ENCODE measurements at places on chromosomes 7 and 10.

GRCh38 chr7:35799846-35800717, 775 bp upstream of the SEPTIN7 start:
- peak; percentile 88 for DNase-seq

- DNase-seq = no peak
Measured at GRCh38 chr10:38184477-38184876, 90.3 kb downstream of the ZNF37A start.

DNA sequence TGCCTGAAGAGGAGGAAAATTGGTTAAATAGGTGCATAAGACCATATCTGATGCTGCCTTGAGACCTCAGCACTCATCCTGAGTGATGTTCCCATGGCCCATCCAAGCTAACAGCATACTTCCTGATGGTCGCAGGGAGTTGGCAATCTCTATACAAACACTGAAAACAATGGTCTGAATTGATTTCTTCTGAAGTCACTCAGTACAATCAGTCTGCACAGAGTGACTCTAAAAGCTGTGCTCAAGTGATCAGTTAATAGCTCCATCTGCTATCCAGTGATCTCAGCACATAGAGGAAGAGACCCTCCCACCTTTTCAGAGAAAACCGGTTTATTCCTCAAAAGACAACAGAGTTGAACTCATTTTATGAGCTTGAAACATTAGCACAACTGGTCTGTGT, 3.9 kb downstream of the PPP1R17 start:
- no peak for DNase-seq

DNA sequence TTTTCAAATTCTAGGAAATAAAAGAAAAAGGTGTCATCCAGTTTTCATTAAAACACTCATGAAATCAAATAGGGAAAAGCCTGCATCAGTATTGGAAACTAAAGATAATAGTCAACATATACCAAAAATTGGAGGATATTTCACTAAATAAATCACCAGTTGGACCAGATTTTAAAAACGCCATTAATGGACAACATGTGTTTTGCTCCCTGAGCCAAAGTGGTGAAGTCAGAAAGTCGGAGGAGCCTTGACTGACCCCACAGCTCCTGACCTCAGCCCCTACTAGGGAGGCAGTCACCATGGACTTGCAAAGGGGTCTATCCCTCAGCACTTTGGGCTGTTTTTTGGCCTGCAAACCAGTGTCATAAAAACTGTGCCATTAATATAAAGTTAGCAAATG, 98.3 kb upstream of the SEC61G start:
- no peak for DNase-seq

- no peak for DNase-seq
Measured at GRCh38 chr7:111210996-111211395, 120.1 kb downstream of the LRRN3 start.

GRCh38 chr7:43148161-43148731, 35.8 kb downstream of the HECW1 start:
- no peak for DNase-seq

DNA sequence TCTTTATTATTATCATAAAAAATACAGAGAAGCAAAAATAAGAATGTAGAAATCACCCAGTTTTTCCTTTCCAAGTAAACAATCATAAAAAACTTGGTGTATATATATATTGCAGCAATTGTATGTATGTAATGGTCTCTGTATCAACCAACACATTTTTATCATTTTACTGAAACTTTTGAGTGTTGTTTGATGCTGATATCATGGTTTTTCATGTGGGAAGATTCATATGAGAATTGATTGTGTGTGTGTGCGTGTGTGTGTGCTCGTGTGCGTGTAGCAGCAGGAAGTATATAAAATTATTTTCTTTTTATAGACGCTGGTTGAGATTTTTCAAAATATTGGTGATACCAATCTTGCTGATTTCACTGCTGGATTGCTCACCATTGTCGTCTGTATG, 22.3 kb downstream of the SLC26A4 start:
- DNase-seq = no peak

DNA sequence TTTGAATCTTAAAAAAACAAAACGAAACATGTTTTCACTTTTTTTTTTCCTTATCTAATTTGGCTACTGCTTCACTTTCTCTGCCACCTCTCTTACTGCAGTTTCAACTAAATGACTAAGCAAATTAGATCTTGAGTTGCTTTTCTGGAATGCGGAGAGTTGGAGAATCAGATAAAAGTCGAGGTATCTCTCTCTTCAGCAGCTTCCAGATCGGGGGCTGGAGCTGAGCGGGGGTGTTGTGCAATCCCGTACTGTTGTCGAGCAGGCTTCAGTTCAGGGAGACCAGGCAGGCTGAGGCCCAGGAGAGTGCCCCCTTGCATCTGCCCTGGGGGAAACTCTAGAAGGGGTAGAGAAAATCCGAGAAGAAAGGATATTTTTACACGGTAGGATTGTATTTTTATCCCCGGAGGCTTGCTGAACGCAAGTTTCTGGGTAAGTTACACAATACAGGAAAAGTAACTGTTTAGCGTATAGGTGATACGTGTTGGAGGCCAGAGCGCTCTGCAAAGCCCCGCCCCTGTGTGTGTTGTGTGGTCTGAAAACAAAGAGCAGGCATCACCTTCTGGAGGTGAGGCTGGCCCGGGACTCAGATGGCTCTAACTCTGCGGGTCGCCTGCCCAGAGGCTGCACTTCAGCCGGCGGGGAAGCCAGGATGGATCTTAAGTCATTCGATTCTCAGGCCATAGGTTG, 116.6 kb downstream of the KLF6 start:
- peak; percentile 51 for DNase-seq

DNA sequence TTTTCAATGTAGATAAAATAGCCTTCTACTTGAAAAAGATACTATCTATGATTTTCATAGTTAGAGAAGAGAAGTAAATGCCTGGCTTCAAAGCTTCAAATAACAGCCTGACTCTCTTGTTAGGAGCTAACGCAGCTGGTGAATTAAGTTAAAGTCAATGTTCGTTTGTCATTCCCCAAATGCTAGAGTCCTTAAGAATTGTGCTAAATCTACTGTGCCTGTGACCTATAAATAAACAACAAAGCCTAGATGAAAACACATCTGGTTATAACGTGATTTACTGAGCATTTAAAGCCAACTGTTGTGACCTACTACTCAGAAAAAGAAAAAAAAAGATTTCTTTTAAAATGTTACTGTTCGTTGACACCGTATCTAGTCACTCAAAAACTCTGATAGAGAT, 134.7 kb downstream of the POLR1F start:
- DNase-seq = no peak

DNA sequence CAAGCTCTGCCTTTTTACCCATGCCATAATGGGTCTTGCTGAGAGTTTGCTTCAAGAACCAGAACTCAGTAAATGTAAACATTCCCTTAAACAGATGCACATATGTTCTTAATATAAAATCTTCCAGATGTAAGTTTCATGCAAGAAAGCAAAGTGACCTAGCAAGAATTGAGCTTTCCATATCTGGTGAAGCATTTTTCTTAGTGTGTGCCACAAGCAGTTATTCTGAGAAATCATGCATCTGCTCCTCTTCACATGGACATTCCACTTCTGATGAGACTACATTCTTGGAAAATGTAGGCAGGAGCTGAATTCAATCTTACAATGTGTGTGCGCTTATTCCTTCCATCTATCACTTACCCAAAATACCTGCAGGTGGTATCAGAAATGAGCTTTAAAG, 227.8 kb upstream of the LRRTM3 start:
- no peak for DNase-seq

GRCh38 chr10:86954681-86955500, 2.5 kb downstream of the MMRN2 start:
- DNase-seq = no peak

GRCh38 chr7:135434047-135434446, 75.9 kb downstream of the CNOT4 start:
- DNase-seq = no peak

- DNase-seq = no peak
Measured at GRCh38 chr7:99625321-99625720, 8.6 kb downstream of the ZSCAN25 start.

DNA sequence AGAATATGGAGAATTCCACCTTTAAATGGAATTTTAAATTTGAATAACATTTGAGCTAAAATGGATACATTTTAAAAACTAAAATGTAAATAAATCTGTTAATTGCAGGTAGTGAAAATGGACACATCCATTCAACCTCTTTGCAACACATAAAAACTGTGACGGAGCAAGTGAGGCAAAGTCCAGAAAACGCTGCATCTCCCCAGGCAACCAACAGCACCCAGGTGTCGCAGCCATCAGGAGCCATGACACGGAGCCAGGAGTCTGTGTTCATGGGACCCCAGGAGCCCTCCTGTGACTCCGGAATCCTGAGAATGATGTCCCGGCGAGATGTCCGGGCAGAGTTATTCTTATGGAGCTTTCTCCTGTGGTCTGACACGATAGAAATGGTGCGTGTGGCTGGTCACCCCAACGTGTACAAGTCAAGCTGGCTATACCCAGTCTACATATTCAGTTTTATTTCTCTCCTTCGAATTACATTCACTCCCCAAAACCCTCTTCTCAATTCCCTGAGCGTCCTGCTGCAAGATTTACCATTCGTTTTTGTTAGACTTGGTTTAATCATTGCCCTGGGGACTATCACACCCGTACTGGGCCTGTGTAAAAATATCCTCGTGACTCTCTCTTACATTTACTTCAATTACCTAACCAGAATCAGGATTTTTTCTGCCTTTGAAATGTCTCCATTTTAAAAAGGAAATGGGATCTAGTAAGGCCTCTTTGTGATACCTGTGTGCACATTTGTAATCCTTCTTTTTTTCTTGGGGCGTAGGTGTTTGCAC, 13.1 kb upstream of the MRC1 start:
- no peak for DNase-seq

DNA sequence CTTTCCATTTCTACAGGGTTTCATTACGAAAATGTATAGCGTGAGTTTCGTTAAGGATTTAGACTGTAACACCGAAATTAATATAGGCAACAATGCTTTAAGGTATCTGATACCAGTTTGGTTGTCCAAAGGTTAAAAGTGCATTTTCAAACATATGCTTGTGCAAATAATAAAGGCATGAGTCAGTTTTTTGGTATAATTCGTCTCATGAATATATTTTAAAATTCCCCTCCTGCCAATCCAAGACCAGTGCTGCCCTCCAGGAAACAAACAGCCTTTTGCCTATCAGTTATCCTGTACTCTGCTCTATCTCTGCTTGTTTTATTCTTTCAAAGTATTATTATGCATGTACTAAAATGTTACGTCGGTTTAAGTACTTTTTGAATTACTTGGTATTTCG, 2.0 kb downstream of the LCOR start:
- DNase-seq = no peak

Data from DND-41 (cell line).